ENCODE measurements at places on chromosomes 3 and 15.

GRCh38 chr15:56056626-56057025, 63.2 kb upstream of the NEDD4 start:
- no peak for DNase-seq

GRCh38 chr3:127008236-127008635, 25.3 kb downstream of the PLXNA1 start:
- DNase-seq = no peak

DNA sequence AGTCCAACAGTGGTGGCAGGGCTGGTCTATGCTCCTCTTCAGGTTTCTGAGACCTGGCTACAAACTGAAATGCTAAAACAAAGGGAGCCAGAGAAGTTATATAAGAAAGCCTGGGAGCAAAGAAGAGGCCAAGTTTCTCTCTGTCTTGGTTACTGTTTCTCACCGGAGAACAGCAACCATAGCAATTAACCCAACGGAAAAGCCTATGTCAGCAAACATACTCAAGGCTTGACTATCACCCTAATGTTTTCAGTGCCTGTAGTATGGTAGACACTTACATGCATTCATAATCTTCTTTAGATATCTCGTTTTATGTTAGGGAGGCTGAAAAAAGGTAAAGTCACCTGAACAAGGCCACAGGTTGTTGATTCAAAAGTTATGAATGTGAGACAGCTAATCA, 86.3 kb upstream of the CLSTN2 start:
- no peak for DNase-seq

DNA sequence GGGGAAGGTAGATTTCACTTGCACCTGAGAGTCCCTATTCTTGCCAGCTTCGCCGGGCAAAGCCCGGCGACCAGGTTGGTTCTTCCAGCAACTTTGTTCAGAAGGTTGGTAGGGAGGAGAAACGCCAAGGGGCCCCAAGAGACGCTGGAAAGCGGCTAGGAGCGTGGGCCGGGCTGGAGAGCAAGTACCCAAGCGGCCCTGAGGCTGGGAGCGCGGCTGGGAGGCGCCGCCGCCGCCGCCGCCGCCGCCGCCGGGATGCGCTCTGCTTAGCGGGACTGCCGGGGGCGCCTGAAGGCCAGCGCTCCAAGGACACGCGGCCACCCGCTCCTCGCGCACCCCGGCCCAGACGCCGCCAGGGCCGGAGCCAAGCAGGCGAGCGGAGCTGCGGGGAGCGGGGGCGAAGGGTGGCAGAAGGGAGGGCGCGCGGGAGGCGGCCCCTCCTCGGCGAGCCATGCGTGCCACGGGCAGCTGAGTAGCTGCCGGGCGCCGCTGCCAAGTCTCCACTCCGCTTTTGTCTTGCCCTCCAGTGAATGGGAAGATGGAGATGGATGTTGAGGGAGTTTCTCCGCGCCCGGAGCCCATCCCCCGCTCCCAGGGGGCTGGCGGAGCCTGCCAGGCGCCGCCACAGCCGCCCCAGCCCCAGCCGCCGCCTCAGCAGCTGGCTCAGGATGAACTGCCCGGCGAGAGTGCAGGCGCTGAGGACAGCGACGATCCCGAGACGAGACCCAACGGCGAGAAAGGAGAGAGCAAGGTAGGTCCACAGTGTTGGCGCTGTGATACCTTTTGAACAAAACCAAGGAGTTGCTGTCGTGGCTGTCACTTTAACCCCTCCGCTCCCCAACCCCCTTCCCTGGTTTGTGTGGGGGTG, 227.4 kb upstream of the AZI2 start:
- peak; percentile 30 for DNase-seq

DNA sequence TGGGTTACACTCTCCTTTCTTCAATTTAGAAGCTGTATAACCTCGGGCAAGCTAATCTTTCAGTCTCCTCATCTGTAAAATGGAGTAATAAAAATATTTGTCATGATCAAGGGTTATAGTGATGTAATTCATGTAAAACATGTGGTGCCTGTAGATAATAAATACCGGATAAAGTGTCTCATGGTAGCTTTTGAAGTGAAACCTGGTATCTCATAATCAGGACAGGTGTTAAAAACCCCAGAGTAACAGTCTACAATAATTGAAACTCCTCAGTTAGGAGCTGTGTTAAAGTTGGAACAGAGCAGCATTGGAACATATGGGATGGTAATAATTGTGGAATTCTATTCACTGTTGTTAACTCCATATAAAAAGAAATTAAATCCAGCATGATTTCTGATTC, 884 bp upstream of the KNL1 start:
- DNase-seq = no peak

DNA sequence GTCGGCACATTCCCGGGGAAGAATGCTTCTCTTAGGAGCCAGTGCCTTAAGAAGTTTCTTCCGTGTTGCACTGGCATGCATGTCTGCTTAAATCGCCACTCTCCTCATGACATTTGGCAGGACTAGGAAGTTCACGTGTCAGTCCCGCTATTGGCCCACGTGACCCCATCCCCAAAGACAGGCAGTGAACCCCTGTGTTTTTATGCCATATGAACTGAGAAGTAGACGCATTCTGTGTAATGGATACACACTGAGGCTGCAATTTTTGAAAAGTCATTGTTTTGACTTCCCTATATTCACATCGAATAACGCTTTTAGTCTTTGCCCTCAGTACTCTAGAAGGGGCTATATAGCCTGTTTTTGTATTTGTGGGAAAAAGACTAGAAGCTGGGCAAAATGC, 125.6 kb upstream of the TBL1XR1 start:
- no peak for DNase-seq

- no peak for DNase-seq
These were observed 732.9 kb downstream of the VGLL3 start for GRCh38 chr3:86257955-86258641.

- no peak for DNase-seq
These were observed 1.7 kb upstream of the IFT57 start for GRCh38 chr3:108223928-108224327.

- no peak for DNase-seq
These were observed 325.8 kb downstream of the KCNH8 start for GRCh38 chr3:19473971-19474580.

DNA sequence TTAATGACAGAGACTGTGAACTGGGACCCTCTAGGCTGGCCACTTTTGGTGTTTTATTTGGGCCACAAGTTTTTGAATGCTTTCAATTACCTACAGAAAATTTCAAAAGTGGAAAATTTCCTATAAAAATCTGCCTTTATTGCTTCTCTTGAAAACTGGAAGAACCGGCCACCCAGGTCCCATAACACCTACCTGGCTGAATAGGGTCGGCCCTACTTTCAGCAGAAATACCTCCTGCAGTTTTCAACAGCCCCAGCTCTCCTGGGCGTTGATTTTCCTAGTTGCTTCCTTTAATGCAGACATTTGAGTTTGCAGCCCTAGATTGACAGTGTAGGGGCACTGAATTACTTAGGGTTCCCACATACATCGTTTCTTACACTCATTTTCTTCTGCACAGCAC, 719 bp upstream of the SRPRB start:
- no peak for DNase-seq

- no peak for DNase-seq
These were observed 24.3 kb downstream of the FILIP1L start for GRCh38 chr3:100089812-100090668.

- no peak for DNase-seq
These were observed 99.7 kb downstream of the NAALADL2 start for GRCh38 chr3:174958671-174959328.

GRCh38 chr15:78018445-78018844, 59.1 kb downstream of the TBC1D2B start:
- DNase-seq = no peak

DNA sequence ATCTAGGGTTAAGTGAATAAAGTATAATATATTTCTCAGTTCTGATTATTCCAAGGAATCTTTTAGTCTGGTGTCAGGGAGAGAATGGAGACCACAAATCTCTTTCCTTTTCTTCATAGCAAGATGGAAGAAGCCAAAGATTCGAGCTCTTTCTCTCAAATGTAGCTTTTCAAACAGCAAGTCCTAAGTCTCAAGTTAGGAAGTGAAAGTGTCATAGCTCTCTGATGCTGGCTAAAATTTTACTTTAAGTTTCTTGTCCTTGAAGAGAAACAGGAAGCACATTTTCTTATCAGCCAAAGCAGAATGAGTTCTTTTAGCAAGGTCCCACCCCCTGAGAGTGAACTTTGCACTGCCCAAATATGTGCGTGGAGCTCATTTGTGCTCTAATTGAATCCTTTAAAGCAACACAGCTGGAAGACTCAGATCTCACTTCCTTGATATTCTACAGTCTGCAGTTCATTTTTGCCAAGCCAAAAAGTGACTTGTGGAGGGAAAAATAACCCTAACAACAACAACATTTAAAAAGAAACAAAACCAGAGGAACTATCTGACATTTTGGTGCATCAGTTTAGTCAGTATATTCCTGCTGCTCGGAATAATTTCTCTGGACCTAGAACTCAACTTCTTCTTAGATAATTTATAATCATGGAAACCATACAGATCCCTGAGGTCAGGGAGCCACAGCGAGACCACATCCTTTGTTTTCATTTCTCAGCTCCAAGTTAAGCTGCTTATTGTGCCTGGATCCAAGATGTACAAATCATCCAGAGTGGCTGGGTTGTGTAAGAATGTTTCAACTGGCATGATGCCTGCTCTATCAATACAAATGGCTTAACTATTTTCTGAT, 238.7 kb upstream of the P2RY1 start:
- no peak for DNase-seq

Measured in D721Med (cell line).